Subcutaneous adipose tissue (tissue), 4 donors: ENCODE measurements at places on chromosomes 4 and X. TPM values are rescaled to one million over a fixed set of nuclear protein-coding genes. Genes with fewer than 3 reads are reported as not detected.

The RASL11B gene
- 0.66 TPM for total RNA-seq

The SPANXN3 gene
- not detected for total RNA-seq

The VBP1 gene
- total RNA-seq: 21.9 TPM

The F8A2 gene
- total RNA-seq: not detected
